IPS DF 6.9 (cell line): ENCODE measurements at places on chromosomes 6 and 20.

GRCh38 chr20:35039846-35040489 is 52.6 kb downstream of the TRPC4AP start:
- DNase-seq: no peak

DNA sequence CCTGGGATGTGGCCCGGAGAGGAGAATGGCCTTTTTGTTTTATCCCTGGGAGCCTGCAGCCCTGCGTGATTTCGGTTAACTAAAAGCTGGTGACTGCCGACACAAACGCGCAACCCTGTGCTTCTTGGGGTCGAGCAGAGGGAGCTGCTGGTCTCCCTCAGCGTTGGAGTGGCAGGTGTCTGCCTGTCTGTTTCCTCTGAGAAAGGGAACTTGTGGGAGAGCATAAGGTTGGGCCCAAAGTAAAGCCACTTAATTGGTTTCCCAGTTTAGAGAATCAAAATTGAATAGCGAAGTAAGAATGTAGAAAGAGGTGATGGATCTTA is 500 bp downstream of the LTV1 start:
- DNase-seq: no peak

- no peak for DNase-seq
These were observed 69.5 kb downstream of the SLX4IP start for GRCh38 chr20:10504608-10504993.

GRCh38 chr6:56842686-56843475 is 112.0 kb upstream of the BEND6 start:
- no peak for DNase-seq

DNA sequence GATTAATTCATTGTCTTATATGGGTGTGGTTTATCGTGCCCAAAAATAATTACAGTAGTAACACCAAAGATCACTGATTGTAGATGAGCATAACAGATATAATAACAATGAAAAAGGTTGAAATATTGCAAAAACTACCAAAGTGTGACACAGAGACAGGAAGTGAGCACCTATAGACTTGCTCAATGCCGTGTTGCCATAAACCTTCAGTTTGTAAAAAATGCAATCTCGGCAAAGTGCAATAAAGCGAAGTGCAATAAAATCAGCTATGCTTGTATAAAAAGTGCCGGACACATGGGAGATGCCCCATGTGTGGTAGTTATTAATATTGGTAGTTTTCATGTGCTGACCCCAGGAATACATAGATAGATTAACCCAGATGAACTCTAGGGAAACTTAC is 192.6 kb downstream of the NRN1 start:
- no peak for DNase-seq
